ENCODE measurements at places on chromosomes 5 and 9. TPM values are rescaled to one million over a fixed set of nuclear protein-coding genes. Genes with fewer than 3 reads are reported as not detected.

C9 gene
- polyA plus RNA-seq, result not detected

SLC27A6 gene
- 0.68 TPM for polyA plus RNA-seq

SEMA6A gene
- 34.2 TPM for polyA plus RNA-seq

PCDHA12 gene
- 0.66 TPM for polyA plus RNA-seq

DNA sequence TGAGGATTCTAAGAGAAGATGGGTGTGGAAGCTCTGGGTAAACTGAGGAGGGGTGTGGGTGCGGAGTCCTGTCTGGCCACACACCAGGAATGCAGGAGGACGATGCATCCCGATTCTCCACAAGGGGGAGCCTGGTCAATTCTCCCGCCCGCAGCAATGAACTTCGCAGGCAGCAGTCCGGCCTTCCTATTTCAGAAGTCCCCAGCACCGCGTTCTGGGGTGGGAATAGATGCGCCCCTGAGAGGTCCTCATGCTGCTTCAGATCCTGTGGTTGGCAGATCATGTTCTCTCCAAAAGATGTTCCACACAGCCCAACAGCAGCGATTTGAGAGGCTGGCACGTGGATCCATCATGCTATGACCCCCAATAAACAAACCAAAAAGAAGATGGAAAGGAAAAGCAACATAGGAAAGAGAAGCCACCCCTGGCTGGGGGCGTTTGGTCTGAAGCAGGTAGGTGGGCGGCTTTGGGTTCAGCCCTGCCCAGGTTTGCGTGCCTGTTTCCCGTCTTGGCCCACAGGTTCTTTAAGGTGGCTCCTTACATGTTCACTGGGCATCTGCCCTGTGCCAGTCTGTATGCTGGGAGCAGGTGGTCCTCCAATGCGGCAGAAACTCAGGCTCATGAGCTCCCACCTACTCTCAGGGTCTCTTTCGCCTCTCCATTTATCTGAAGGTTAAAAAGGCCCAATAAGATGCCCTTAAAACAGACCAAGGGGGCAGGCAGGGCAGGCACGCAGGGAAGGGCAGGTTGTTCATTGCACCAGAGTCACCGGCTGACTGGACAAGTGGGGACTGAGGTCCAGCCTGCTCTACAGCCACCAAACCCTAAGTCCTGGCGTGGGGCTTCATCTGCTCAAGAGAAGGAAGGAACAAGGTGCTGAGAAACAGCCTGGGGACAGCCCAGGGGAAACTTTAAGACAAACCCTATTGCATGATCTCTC is 171.6 kb downstream of the PAX5 start:
- peak; percentile 69 for DNase-seq

- DNase-seq, result no peak
Measured at GRCh38 chr5:14954216-14954615, 82.6 kb upstream of the ANKH start.

GRCh38 chr5:65902104-65902503 is 24.3 kb upstream of the ERBIN start:
- no peak for DNase-seq

GRCh38 chr5:179747811-179748210 is 15.2 kb downstream of the MAML1 start:
- no peak for DNase-seq

DNA sequence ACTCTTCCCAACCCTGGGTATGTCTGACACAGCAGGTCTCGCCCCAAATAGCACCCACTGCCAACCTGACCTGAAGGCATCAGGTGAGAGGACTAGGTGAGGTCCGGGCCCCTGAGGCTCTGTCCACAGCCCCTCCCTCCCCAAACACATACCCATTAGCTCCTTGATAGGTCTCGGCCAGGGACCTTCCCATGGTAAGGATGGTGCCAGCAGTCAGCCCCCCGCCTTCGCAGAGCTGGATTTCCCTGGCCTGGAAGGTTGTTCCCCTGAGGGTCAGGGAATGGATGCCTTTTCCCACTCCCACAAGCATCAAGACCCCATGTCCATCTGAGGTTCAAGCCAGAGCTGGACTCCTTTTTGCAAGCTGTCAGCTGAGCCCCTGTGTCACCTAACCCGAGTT is 2.7 kb downstream of the ENHO start:
- no peak for DNase-seq

GRCh38 chr5:126443374-126443851 is 20.2 kb downstream of the GRAMD2B start:
- DNase-seq, result no peak
